ENCODE measurements at places on chromosomes 2 and 18.

DNA sequence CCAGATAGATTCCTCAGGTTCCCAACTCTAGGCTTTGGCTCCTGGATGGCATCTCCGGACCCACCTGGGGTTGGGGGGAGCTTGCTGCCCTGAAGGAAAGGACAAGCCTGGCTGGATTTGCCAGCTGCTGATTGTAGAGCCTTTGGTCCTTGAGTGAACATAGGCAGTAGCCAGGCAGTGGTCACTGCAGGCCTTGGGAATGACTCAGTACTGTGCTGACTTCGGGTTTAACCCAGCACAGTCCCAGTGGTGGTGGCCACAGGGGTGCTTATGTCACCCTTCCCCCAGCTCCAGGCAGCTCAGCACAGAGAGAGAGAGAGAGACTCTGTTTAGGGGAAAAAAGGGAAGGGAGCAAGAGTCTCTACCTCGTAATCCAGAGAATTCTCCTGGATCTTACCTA lies 27.7 kb upstream of the ACTR2 start:
- peak; percentile 41 for DNase-seq

- no peak for DNase-seq
Observed at GRCh38 chr2:54100772-54101171, 14.6 kb upstream of the ACYP2 start.

- DNase-seq = peak; percentile 89
Observed at GRCh38 chr2:96869281-96869821, 529 bp downstream of the SEMA4C start.

GRCh38 chr2:142339261-142339660 lies 208.4 kb upstream of the LRP1B start:
- no peak for DNase-seq

DNA sequence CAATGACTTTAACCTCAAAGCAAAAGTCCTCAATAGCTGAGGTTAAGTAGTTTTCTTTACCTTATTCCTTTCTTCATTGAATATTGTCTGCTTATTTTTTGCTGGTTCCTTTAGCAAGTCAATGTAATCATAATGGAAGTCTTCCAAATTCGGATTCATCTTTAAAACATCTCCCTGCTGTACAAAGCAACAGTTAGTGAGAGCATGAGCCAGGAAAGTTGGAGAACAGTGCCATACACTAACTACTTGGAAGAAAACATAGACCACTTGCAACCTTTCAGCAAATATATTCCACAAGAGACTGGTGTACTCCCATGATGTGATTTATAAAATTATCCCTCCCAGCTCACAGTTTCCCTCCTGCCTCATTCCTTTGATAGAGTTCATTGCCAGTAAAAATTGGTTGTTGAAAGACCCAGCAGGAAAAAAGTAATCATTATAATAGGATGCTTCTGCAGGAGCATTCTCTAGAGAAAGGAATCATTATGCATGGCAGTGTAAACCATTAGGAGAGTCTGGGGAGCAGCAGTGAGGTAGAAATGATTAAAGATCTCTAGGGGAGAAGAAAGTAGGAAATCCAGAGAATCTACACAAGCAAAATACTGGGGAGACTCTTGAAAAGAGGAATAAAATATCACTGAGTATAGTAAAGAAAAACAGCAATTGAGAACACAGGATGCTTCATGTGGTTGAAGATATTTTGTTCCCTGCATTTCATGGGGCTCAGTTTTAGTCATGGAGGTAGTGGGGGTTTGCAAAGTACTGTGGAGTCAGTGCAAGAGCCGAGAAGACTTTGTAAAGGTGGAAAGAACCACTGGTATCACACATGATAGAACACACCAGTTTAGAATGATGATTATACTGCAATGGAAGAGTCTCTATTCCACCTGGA lies 38.6 kb upstream of the TTN start:
- DNase-seq = peak; percentile 34

DNA sequence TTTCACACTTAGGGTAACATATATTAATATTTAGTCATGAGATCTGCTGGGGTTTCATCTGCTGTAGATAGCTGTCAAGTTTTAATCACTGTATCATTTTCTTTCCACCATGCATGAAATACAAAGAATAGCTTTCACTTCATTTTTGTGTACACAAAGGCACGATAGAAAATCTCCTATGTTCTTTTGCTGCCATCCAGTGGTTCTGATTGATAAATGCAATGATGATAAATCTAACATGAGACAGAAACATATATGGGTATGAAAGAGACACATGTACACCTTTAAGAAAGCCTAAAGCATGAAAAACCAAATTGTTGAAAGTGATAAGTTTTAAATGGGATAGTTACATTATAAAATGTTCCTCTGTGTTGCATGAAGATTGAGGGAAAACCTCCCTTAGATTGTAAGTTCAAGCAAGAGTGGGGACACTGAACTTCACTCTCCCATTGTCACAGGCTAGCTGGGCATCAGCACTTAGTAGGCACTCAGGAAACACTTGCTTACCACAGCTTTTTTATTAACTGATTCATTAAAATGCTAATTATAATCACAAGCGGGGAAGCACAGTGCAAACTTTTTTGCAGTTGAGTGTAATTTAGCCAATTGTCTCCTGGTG lies 31.2 kb downstream of the C1D start:
- DNase-seq = peak; percentile 57

DNA sequence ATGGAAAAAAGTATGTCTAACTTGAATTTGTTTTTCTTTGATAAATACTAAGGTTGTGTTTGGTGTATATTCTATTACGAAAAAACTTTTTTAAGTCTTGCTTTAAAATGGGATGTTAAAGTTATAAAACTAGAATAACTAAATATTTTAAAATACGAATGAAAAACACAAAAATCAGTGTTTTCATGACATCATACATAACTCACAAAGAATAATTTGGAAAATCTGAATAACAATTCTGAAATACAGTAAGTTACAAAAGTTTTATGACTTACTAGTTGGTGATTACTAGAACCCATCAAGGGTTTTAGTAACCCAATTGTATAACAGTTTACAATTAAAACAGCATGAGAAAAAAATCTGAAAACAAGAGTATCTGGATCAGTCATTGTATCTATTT lies 61.2 kb downstream of the PIGN start:
- DNase-seq = no peak

DNA sequence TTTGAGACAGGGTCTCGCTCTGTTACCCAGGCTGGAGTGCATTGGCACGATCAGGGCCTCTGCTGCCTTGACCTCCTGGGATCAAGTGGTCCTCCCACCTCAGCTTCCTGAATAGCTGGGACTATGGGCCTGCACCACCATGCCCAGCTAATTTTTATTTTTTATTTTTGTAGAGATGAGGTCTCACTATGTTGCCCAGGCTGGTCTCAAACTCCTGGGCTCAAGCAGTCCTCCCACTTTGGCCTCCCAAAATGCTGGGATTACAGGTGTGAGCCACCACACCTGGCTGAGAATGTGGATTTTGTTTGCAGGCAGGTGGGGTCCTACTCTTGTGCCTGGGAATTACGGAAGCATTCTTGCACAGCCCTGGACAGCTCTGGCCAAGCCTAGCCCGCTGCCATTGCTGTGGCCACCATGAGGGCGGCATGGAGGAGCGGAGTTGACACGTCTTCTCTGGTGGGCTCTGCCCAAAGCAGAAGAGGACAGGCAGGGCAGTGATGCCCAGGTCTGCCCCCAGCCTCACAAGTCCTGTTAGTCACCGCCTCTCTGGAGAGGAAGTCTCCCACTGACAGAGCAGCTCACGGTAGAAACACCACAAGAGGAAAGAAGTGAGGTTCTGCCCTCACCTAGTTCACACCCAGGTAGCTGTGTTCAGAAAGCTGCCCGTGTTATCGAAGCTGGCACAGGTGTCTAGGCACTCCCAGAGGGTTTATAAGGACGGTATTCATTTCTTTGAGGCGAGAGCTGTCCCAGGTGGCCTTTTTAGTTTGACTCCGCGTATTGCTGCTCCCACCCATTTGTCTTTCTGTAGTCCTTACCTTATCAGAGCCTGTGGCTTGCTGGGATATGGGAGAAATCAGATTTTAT lies 46.2 kb downstream of the ARMC9 start:
- DNase-seq = no peak

GRCh38 chr18:73639788-73640187 lies 507.8 kb downstream of the FBXO15 start:
- no peak for DNase-seq

DNA sequence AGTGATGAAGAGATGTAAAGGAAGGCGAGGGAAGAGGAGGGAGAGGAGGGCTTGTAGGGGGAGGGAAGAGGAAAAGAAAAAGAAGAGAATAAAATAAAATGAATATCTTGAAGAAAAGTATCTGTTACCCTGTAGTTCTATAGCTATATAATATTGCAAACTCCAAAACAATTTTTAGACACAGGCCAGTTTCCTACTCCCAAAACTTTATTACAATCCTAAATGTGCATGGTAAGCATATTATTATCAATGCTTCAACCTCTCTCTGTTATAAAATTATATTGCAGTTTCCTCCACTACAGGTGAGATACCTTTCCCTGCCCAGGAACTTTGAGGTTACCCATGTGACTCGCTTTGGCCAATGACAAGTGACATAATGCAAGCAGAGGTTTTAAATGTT lies 1351.6 kb upstream of the NRXN1 start:
- DNase-seq = no peak

- DNase-seq = no peak
Observed at GRCh38 chr2:25602333-25602723, 71.0 kb downstream of the DTNB start.

- no peak for DNase-seq
Observed at GRCh38 chr2:1887915-1888314, 143.6 kb upstream of the PXDN start.

DNA sequence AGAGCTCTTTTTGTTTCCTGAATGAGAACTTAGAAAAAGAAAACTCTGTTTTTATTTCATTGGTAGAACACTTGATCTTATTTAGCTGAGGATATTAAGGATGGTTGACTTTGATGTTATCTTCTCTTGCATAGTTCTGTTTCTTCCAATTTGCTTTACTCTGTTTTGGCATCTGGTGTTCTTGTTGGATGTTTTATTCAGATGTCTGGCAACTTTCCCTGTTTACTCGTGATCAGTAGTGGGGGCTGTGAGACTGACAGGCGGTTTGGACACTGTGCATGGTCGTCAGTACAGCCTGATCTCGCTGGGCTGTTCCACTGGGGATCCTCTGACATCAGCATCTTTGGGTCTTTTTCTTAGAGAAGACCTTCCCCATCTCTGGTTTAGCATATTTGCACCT lies 100.1 kb downstream of the TSN start:
- no peak for DNase-seq

DNA sequence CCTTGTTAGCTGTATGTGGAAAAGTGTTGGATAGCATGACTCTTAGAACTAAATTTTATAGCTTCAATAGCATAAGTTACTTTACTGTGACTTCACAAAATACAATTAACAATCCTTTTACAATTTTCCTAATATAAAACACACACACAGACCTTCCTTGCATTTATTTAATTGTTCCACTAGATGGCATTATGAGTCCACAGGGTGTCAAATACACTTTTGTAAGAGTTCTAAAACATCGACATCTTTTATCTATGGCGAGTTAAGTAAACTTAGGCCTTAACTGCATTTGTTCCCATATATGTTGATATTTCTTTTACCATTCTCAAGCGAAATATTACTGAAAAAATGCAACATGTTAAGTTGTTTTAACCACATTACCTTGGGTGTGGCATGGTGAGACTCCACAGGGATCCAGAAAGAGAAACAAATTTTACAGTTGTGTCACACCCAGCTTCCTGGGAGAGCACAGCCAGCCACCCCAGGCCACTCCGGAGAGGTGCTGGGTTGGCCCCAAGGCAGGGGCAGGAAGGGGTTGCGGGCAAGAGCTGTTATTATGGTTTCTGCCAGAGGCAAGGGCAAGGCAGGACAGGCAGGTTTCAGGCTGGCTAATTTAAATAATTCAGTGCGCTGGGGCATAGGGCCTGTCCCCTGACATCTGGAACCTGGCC lies 312.4 kb upstream of the MC4R start:
- peak; percentile 41 for DNase-seq

DNA sequence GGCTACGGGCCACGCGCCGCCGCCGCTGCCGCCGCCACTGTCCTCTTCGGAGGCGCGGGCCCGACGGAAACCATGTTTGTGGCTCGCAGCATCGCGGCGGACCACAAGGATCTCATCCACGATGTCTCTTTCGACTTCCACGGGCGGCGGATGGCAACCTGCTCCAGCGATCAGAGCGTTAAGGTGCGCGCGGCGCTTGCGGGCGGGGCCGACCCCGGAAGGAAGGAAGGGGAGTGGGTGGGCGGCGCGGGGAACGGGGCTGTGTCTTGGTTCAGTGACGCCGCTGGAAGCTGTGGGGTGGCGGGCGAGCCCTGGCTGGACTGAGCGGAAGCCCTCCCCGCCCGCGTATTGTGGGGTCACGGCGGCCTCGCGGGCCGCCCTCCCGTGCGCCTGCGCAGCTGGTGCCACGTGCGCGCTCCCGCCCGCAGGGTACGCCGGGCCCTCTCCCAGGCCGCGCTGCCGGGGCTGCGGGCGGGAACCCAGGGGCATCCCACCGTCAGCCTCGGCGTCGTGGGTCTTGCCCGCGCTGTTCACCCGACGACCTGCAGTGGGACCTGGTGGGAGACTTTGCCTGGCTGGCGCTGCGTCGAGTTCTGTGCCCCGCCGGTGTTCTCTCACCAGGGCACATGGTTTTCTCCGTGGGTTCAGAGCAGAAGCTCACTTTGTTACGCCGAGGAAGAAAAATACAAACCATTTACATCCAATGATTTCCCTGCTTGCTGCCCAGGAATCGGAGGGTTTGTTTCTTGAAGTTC lies 416 bp downstream of the SEH1L start:
- DNase-seq = peak; percentile 96

- peak; percentile 43 for DNase-seq
Observed at GRCh38 chr18:6885992-6886796, 156.7 kb downstream of the ARHGAP28 start.

- DNase-seq = peak; percentile 21
Observed at GRCh38 chr18:61820882-61821281, 71.9 kb downstream of the RNF152 start.

DNA sequence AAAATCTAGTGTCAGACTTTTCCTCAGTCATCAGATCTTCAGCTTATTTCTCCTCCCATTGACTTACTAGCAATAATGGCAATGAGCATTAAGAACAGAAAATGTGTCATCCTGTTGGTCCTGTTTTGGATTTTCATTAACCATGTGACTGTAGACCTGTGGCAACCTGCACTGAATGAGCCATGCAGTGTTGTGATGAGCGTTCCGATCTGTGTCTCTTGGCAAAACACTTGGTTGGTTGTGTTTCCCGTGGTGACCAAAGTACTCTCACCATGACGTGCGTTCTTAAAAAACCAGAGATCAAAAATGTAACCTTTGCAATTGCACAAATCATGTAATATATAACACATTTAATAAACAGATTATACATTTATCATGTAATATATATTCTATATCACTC lies 138.6 kb downstream of the MAP3K20 start:
- no peak for DNase-seq

DNA sequence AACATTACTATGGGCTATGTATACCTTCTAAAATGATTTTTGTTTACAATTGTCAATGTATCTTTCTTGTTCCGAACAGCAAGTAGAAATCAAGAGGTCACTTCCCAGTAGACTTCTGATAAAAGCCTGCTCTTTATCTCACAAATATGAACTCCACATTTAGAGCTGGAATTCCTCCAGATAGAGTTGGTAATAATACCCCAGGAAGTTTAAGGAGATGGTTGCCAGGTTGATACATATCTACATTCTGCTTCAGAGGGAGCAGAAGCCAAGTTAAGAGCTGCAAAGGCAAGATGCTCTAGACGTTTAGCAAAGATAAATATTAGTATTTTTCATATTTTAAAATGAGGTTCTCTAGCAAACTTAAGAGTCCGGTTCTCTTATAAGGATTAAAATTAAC lies 267.0 kb downstream of the ERBB4 start:
- DNase-seq = no peak
